GM23338 (cell line): ENCODE measurements at places on chromosomes 2 and 18.

DNA sequence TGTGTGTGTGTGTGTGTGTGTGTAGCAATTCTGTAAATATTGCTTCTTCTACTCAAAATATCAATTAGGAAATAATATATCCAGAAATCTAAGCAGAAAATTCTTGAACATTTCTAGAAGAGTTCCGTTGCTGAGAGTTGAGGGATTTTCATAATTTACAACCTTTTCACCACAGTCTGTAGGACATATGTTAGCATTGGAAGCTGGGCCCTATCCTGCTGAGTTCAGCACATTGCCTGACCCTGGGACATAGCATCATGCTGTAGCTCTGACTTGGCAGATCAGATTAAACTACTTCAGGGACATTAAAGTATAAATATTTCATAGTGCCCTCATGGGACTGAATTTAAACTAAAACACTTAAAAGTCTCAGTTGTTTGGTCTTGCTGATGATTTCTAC is 129.2 kb upstream of the KCNH7 start:
- no peak for DNase-seq

- DNase-seq = no peak
These were observed 244.8 kb downstream of the PARD3B start for GRCh38 chr2:204790076-204790475.

DNA sequence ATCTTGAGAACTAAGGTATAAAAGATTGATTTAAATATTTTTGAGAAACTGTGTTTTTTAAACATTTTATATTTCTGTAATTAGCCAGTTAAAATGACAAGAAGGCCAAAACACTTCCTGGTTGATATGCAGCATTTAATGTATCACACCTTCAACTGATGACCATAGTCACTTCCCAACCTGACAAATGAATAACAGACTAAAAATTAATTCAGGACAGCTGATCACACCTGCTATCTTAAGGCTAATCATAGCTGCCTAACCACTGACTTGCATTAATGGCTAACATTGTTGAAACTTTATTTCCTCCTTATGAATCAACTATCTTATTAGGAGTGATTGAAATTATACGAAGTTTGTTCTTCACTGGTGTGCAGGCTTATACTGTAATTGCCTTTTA is 125.8 kb upstream of the MSTN start:
- DNase-seq = no peak

- no peak for DNase-seq
These were observed 384.2 kb downstream of the TMX3 start for GRCh38 chr18:68330658-68331057.

GRCh38 chr2:221025398-221025797 is 546.7 kb downstream of the EPHA4 start:
- no peak for DNase-seq

GRCh38 chr2:79860228-79861058 is 347.6 kb downstream of the CTNNA2 start:
- peak; percentile 79 for DNase-seq

- no peak for DNase-seq
These were observed 160.8 kb downstream of the KLHL29 start for GRCh38 chr2:23545811-23546210.

GRCh38 chr18:37565101-37565976 is at the start of gene CELF4:
CELF4 (minus strand) TSS chr18:37565798.
- peak; percentile 28 for DNase-seq

DNA sequence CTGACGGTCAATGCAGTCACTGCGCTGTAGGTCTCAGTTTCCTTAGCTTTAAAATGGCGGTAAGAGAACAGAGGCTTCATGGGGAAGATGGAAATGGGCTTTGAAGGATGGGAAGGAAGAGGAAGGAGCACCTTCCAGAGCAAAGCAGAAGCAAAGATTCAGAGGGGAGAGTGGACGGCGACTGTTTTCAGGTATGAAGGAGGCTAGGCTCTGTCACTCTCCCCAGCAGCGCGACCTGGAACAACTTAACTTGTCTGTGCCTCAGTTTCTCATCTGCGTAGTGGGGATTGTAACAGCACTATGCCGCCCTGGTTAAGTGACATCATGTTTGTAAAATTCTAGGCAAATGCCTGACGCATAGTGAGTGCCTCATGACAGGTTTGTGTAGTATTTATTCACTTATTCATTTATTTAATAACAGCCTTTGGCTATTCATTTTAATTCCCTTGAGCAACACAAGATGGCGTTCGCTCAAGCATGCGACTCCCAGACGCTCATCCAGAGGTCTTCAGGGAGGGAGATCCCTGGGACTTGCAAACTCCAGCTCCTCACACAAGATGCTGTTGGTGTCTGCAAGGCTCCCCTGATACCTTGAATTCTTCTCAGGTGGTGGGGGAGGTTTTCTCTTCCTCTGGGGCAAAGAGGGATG is 336.3 kb downstream of the DYSF start:
- DNase-seq = peak; percentile 8

- no peak for DNase-seq
These were observed 346.6 kb upstream of the SPRED2 start for GRCh38 chr2:65779021-65779420.

DNA sequence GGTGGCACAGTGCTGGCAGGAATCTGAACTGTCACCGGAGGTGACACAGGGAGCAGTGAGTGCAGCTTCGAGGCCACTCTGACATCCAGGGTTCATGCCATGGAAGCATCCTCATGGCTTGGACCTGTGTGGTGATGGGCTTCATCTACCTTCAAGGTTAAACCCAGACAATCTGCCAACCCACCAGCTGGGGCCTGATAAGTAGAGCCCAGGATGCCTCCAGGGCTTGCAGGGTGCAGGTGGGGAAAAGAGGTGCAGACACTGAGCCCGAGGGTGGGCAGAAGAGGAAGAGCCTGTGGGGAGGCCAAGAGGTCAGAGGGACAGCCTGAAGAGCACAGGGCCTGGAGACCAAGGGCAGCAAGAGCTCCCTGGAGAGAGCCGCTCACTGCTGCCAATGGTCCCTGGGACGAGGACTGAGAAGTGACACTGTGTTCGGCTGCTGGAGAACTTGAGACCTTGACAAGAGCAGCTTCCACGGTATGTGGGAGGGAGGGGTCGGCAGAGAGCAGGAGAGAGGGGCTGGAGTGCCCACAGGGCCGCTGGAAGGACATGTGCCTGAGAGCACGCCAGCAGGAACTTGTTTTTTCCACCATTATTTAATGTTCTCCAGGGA is 8.1 kb upstream of the HES6 start:
- DNase-seq = no peak

DNA sequence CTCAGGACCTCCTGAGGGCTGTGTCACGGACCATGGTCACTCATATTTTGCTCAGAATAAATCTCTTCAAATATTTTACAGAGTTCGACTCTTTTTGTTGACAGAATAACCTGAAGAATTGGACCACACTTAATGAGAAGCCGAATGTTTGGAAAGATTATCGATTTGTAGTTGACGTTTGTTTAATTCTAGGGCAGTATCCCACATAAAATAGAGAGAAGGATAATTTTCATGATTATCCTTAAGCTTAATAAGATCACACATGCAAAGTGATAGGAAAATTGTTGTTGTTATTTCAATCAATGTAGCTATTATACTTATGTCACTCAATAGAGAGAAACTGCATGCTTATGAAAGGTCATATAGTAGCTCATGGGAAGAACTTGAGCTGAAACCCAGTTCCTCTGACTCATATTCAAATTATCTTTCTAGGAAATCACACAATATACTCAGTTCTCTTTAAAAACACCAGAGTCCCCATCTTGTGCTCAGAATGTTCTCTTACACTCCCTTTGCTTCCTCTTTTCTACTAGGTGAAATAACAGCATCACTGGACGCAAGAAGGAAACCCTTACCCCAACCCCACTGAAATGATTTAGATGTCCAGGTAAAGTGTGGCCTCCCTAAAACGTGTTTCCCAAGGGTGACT is 982.1 kb downstream of the TSN start:
- DNase-seq = no peak

GRCh38 chr2:9410108-9410507 is 13.2 kb downstream of the ITGB1BP1 start:
- DNase-seq = no peak

GRCh38 chr18:4333043-4333442 is 122.1 kb downstream of the DLGAP1 start:
- DNase-seq = no peak

DNA sequence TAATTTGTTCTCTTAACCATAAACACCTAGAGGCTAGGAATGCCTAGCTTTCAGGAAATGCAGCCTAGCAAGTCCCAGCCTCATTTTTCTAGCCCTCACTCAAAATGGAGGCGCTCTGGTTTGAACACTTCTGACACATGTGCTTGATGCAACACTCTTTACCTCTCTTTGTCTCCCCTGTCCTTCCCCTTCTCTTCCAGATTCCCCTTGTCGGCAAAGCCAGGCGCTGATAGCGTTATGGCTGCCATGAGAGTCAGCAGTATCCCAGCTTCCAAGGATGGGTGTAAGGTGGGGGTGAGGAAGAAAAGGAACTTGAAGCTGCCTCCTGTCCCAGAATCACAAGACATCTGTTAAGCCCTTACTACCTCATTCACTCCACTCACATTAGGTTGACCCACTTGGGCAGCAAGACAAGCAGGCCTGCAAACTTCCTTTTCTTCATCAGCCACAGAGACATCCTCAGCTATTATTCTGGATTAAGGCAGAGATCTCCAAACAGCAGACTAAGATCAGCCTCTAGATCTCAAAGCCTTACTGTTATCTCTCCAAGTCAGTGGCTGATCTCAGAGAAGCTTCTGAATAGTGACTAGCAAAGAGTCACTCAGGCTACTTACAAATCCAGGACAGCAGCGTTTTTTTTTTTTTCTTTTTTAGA is 1.9 kb upstream of the ST3GAL5 start:
- no peak for DNase-seq

GRCh38 chr2:153474407-153474806 is 4.2 kb downstream of the RPRM start:
- DNase-seq = no peak

DNA sequence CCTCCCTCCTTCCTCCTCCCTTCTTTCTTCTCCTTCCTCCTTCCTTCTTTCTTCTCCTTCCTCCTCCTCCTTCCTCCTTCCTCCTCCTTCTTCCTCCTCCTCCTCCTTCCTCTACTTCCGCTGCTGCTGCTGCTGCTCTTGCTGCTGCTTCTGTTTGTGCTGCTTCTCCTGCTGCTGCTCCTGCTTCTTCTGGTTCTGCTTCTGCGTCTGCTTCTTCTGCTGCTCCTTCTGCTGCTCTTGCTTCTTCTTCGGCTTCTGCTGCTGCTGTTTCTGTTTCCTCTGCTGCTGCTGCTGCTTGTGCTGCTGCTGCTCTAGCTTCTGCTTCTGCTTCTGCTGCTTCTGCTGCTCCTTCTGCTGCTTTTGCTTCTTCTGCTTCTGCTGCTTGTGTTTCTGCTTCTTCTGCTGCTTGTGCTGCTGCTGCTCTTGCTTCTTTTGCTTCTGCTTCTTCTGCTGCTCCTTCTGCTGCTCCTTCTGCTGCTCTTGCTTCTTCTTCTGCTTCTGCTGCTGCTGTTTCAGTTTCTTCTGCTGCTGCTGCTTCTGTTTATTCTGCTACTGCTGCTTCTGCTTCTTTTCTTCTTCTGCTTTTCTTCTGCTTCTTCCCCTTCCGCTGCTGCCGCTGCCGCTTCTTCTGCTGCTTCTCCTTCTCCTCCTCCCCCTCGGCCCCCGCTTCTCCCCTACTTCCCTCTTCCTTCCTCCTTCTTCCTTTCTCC is 8.6 kb downstream of the SNRNP27 start:
- no peak for DNase-seq

GRCh38 chr18:48956356-48956755 is 5.6 kb upstream of the SMAD7 start:
- DNase-seq = no peak

DNA sequence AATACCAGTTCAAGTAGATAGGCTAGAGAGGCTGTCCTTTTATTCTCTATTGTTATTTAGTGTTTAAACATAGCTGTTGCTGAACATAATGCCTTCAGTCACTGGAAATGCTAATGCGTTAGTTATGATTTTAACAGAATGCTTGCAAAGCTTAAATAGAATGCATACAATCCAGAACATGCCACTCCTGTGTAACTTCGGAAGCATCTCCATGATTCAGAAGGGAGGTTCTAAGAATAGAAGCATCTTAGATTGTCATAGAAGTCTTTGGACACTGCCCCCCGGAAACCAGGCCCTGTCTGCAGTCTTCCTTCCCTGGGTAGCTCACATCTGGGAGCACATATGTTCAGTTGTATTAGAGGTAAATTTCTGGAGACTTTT is 73.2 kb downstream of the ZNF532 start:
- no peak for DNase-seq

- no peak for DNase-seq
These were observed 9.7 kb downstream of the SMAD7 start for GRCh38 chr18:48940854-48941611.

DNA sequence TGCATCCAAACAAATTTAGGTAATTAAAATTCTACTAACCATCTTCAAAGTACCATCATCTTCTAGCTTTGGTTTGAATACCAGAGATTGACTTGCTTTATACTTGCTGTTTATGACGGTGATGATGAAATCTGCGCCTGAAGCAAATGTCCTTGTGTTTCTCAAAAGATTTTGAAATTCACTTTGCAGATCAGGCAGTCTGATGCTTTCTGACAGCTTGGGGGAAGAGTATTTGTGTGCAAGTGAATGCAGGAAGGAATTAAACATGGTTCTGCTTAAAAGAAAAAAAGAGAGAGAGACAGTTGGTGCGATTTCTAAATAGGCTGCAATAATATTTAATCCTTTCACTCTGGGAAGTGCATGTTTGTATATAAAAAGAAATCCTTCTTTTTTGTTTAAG is 29.6 kb downstream of the CSRNP3 start:
- no peak for DNase-seq

DNA sequence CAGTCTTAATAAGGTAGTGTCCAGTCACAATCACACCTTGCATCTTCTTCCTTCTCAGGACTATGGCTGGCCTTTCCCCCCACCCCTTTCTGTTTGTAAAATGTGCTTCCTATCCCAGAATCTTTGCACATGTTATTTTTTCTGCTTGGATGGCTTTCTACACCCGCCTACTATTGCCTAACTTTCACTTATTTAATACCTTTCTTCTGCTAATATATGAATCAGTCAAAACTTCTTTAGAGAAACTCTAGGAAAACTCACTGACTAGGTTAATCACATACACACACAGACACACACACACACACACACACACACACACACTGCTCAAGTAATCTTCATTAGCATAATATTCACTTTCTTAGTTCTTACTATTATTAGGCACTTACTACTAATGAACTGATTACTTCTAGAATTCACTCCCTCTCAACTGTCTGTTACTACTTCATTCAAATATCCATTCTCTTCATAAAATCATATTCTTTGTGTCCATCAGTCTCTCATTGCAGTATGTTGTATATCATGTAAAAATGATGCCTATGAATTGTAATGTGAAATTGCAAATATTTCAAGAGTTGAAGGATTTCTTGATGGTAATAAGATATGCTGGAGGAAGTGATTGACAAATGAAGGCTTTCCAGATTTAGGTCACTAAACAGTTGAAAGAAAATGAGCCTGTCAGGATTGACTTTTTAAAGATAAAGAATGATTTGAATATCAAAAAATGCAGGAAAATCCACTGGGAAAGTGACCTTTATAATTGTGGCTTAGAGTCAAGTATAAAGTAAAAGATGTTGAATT is 51.2 kb downstream of the CLIP4 start:
- DNase-seq = no peak
